ENCODE measurements at places on chromosomes 7 and 10. TPM values are rescaled to one million over a fixed set of nuclear protein-coding genes. Genes with fewer than 3 reads are reported as not detected.
A peak's percentile ranks its signal among the peaks of the same experiment; 100 is the strongest.

Gene THSD7A
- 34.6 TPM for total RNA-seq

Gene ST8SIA6
- 4.9 TPM for total RNA-seq

- no peak for DNase-seq
These were observed 45.4 kb downstream of the CDK6 start for GRCh38 chr7:92790992-92791391.

Gene GNGT1
- total RNA-seq = not detected

Gene ADCY1
- total RNA-seq = 92.1 TPM

Gene ASZ1
- not detected for total RNA-seq

Gene EVX1
- not detected for total RNA-seq

Gene DDX56
- total RNA-seq = 39.5 TPM

DNA sequence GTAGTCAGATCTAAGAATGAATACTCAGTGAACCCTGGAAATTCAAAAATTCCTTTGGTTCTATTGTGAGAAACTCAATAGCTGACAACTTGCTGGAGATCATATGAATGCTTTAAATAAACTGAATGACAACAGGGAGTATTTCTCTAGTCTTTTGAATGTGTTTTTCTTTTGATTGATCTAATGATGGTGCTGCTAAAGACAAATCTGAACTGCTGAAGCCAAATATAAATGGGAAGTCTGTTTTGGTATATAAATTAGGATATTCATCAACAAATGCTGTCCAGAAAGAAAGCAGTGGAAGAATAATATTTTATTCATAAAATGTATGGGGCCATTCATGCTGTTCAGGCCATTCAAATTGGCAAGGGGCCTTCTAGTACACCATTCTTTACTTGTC, 79.4 kb downstream of the ITGB1 start:
- no peak for DNase-seq

DNA sequence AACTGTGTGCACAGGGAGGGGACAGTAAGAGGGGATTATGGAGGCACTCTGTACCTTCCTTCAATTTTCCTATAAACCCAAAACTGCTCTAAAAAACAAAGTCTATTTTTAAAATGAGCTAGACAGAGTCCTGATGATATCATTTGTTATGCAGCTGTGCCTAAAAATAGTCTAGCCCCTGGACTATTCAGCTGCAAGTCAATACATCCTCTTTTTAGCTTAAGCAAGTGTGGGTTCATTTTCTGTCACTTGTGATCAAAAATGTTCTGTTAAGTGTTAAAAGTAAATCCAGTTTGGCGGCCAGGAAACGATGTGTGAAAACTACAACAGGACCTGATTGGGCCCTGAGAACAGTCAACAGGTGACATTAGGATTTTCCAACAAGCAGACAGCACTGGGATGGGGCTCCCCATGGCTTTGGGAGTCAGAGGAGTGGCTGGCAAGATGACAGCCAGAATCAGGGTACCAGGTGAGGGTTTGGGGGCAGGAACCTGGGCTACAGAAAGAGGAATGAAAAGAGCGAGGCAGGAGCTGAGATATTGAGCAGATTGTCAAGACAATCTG, 33.9 kb downstream of the FAM107B start:
- no peak for DNase-seq

- no peak for DNase-seq
These were observed 68.7 kb upstream of the PAPSS2 start for GRCh38 chr10:87590705-87591588.

DNA sequence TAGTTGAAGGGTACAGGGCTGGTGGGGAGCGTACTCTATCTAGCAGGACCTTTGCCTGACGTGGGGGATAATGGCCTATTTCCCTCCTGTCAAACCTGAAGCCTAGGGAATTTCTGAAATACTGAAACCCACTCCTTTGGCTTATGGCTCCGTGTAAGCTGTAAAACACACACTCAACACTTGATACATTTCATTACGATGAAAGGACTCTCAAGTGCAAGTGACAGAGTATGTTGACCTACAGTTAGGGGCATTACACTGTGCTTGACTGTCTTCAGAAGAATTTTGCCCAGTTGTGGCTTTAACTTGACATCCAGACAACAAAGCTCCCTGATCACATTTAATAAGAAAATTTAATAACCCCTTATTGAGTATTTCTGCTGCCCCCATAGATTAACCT, 194.3 kb downstream of the BAMBI start:
- DNase-seq = no peak

DNA sequence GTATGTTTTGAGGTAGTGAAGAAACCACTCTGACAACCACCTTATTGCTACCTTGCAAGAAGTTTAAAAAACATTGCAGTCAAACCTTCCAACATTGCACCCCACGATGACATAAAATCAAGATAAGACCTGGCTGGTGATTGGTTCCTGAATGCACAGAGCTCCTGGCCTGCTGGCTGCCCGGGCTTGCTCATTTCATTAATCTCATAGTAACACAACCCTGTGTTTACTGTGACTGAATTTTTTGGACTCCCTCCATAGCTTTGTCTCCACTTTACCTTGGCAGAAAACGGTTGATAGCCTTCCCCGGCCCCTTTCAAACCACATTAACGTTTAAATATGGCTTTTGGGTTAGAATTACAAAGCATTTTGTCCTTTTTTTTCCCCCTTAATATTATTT, 27.5 kb downstream of the VWA2 start:
- DNase-seq = no peak

Gene HHEX
- 0.82 TPM for total RNA-seq

DNA sequence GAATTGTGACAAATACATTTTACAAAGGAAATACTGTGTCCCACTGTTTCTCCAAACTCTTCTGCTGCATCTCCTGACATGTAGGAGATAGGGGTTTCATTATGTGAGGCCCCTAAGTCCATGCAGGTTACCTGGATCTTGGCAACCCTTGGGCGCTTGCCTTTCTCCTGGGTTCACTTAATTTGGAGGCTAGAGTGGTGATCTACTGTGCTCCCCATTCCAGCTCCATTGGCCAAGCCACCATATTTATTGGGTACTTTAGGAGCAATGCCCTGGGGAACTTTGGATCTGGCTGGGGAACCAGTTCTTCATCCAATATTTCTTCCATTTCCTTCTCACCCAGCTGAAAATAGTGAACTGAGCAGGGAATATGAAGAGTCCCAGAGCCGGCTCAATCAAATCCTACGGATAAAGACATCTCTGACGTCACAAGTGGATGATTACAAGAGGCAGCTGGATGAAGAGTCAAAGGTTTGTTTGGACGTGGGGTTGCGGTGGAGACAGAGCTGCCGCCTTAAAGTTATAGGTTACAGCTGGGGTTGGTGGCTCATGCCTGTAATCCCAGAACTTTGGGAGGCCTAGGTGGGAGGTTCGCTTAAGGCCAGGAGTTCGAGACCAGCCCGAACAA, 18.5 kb downstream of the MYH16 start:
- no peak for DNase-seq

Gene TMEM178B
- total RNA-seq = 53.0 TPM

GRCh38 chr7:38296059-38296857, 22.8 kb upstream of the TARP start:
- DNase-seq = no peak

DNA sequence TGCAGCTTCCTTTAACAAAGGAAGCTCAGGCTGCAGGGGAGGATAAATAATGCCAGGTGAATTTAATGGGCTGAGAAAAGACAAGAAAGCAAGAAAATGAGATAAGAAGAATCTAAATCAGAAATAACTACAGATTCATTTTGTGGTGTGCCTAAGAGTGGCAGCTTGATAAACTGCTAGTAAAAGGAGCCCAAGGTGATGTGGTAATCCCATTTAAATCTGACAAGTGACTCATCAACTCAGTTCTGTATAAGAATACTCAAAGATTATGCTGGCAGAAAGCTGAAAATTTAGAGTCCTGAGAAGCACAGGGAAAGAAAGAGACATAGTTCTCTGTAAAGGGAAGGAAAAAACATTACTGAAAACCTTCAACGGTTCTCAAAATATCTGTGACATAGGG, 109.4 kb upstream of the PDE1C start:
- no peak for DNase-seq

DNA sequence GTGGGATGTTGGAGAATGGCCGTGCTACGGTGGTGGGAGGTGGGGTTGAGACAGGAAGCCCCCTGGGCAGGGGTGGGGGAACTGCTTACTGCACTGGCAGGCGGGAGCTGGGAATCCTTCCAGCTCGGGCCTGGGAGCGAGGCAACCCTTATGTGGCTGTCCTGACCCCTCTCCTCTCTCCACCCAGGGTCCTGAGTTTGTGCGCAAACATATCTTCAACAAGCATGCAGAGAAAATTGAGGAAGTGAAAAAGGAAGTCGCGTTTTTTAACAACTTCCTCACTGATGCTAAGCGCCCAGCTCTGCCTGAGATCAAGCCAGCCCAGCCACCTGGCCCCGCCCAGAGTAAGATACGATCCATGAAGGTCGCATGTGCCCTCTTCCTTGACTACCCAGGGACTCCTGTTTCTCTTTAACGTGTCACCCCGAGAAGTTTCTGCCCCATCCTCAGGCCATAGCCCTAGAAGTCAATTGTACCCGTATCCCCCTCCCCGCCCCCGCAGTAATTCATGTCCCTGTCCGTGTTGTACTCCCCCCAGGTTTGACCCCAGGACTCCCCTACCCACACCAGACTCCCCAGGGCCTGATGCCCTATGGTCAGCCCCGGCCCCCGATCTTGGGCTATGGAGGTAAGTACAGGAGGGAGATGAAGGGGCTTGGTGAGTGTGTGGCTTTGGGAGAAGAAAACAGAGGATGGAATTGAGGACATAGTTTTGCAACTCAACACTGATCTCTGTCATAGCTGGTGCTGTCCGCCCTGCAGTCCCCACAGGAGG, 1.8 kb downstream of the UFSP1 start:
- DNase-seq = peak; percentile 48

DNA sequence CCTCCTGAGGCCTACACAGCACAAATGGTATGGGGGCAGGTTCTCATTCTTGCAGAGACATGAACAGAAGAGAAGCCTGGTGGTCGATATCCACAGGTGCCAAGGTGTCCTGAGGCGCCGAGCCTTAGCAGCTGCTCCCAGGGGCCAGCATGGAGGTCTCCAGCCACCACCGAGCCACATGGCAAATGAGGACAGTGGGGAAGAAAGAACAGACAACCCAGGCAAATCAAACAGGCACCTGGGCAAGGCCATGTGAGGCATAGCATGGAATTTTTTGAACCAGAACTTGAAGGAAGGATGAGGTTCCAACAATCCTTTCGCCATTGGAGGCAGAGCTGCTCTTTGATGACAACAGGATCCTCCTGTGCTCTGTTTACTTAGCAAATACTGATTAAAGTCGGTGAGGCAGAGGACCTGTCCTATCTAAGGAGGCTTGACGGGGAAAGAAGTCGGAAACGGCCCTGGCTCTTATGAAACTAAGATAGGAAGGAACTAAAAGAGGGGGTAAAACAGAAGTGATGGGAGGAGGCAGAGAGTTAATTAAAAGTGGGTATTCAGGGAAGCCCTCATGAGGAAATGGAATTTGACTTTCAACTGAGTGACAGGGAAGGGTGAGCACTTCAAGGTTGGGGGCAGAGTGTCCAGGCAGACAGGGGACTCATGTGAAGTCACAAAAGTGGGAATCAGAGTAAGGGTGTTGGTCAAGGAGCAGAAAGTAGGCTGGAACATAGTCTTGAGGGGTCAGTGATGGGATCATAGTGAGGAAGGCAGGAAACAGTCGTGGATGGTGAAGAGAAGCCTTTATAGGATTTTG, 8.6 kb upstream of the CALML3 start:
- no peak for DNase-seq

- no peak for DNase-seq
These were observed 6.1 kb upstream of the COA1 start for GRCh38 chr7:43735403-43735801.

Gene CTBP2
- total RNA-seq = 32.6 TPM

Gene PLCE1
- total RNA-seq = 4.9 TPM

- DNase-seq = no peak
These were observed 45.0 kb upstream of the DPYSL4 start for GRCh38 chr10:132141526-132142395.

GRCh38 chr10:127986531-127987466, 79.9 kb downstream of the PTPRE start:
- DNase-seq = no peak

DNA sequence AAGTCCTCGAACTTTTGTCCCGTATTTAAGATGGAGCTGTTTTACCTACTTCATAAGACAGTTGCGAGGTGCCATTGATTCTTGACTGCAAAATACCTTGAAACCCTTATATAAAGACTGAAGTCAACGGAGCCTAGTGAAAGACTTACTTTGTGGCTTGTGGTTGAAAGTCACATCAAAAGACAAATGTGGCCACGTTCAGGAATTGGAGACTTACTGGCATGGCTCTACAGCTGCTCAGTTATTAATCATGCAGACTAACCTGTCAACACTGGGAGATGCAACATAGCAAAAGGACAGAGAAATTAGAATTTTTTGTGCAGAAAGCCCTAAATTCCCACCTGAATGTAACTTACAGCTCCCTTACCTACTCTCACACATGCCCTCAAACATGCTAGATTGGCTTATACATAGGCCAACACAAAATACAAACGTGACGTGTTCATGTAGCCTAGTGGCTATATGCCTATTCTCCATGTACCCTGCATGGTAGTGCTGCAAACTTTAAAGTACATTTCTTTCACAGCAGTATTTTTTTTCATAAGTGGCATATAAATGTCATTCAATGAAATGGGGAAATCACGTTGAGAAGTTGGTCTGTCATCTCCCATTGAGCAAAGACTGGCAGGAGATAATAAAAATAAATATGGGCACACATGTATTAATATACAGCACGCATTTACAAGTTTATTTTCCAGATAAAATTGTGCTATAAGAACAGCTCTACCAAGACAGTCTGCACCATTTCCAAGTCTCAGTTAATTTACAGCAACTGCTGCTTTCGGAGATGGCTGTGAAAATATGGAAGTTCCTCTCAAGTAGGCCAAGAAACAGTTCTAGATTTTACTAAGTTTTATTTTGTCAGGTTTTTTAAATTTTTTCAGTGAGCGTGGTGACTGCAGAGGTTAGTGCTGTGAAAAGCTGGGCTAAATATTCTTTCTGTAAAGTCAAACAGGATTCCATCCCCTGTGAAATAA, 170.4 kb upstream of the C7orf33 start:
- no peak for DNase-seq

Gene NRG3
- total RNA-seq = 12.2 TPM

Gene ERVW-1
- not detected for total RNA-seq

Gene OPN1SW
- not detected for total RNA-seq

DNA sequence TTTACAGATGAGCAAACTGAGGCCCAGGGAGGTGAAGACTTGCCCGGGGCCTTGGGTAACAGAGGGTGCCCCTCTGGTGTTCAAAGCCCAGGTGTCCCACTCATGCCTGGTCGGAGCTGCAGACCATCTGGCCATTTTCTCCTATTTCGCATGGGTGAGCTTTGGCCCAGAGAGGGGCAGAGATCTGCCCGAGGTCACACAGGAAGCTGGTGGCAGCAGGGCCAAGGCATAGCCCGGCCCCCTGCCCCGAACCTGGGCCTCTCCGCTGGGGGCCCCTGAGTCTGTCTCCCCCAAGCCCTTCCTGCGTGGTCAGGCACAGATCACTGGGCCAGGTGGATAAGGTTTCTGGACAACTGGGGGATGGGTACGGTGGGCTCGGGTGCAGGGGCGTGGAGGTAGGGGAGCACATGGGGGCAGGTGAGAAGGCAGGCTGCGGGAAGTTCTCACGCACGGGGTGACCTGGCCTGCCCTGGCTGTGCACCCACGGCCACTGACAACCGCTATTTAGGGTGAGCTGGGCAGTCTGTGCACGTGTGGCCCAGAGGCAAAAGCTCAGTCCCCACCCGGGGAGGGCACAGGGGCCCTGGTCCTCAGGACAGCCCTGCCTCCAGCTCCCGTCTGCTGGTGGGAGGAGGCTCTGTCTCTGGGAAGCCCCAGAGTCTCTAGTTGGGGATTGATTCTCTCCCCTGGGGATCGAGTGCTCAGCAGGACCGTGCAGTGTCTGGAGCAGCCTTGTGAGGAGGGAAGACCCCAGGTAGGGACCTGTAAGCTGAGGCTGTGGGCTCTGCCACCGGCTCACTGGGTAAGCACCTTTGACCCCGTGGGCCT, 68.6 kb downstream of the UNCX start:
- no peak for DNase-seq

Gene C10orf53
- total RNA-seq = not detected
